ENCODE measurements at places on chromosomes 2 and 18. TPM values are rescaled to one million over a fixed set of nuclear protein-coding genes. Genes with fewer than 3 reads are reported as not detected.

GRCh38 chr2:171267855-171268629 lies 107.3 kb upstream of the TLK1 start:
- DNase-seq: no peak
- H3K27ac ChIP-seq: no peak overlapping the region
- H3K4me1 ChIP-seq: peaks cover 9% of the 10 kb centered on the region
- no peaks in the 10 kb centered on the region for H3K27me3 ChIP-seq

DNA sequence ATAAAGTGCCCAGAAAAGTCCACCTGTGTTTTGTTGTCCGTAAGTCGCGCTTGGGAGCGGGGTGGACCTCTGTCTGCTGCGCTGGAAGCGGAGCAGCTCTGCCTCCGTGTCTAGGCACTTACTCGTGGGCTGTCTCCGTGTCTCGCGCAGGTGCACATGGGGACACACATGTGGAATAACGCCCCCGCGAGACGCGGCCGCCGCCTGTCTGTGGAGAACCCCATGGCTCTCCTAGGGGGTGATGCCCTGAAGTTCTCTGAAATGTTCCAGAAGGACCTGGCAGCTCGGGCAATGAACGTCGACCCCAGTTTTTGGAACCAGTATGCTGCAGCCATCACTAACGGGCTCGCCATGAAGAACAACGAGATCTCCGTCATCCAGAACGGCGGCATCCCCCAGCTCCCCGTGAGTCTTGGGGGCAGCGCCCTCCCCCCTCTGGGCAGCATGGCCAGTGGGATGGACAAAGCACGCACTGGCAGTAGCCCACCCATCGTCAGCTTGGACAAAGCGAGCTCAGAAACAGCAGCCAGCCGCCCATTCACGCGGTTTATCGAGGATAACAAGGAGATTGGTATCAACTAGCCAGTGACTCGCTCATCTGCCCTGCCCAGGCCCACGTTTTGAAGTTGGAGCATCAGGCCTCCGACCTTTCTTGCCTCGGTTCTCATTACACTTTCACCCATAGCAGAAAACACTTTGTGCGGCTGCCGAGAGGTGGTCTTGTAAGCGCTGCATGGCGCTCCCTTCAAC lies 17.3 kb downstream of the SALL3 start:
- H3K4me3 ChIP-seq: no peak overlapping the region
- H3K36me3 ChIP-seq: no peaks in the 10 kb centered on the region
- H3K27ac ChIP-seq: no peak overlapping the region
- H3K4me1 ChIP-seq: no peaks in the 10 kb centered on the region
- peaks cover 10% of the 10 kb centered on the region for H3K27me3 ChIP-seq

DNA sequence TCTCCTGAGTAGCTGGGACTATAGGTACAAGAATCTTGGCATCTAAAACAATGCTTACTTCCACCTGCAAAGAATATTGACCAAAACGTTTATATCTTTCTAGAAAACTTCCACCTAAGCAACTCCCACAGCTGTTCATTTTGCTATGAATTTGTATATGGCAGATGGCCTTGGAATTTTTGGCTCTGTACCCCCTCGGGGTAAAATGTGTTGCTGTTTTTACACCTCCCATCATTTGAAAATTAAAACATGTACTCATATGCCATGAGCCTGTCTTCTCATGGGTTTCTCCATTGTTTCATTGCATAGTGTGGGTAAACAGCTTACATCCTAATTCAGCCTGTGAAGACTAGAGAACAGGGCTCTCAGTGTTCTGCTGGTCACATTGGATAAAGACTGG lies 853.6 kb upstream of the SOX11 start:
- no peaks in the 10 kb centered on the region for H3K36me3 ChIP-seq
- no peak for DNase-seq
- no peak overlapping the region for H3K4me3 ChIP-seq
- H3K27me3 ChIP-seq: no peaks in the 10 kb centered on the region

Gene C1QL2
- not detected for total RNA-seq

DNA sequence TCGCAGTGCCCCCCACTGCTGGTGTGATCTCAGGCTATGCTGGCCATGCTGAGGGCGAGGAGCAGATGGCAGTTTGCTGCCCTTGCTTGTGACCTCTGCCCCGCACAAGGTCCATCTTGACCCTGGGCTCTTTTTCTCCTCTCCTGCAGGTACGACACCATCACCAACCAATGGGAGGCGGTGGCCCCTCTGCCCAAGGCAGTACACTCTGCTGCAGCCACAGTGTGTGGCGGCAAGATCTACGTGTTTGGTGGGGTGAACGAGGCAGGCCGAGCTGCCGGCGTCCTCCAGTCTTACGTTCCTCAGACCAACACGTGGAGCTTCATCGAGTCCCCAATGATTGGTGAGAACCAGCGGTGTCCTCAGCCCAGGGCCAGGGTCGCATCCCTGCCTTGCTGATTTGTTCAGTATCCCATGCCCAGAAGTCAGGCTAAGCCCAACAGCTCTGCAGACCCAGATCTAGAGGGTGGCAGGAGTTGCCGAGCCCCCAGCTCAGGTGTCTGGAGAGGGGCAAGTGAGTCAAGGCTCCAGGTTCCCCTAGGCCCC lies 223.8 kb downstream of the ATAD2B start:
- H3K36me3 ChIP-seq: peaks cover 19% of the 10 kb centered on the region
- H3K4me1 ChIP-seq: no peaks in the 10 kb centered on the region
- H3K4me3 ChIP-seq: no peak overlapping the region
- no peak overlapping the region for H3K27ac ChIP-seq
- no peak for DNase-seq

GRCh38 chr2:70069049-70069448 lies 18.2 kb upstream of the PCBP1 start:
- no peak overlapping the region for H3K4me3 ChIP-seq
- DNase-seq: peak; percentile 90
- peak overlapping the region; percentile 94 for H3K27ac ChIP-seq
- no peaks in the 10 kb centered on the region for H3K27me3 ChIP-seq

GRCh38 chr2:232117413-232117812 lies 155.9 kb downstream of the DIS3L2 start:
- H3K4me1 ChIP-seq: peaks cover 19% of the 10 kb centered on the region
- H3K27me3 ChIP-seq: no peaks in the 10 kb centered on the region
- H3K4me3 ChIP-seq: no peak overlapping the region
- peaks cover 8% of the 10 kb centered on the region for H3K36me3 ChIP-seq
- no peak for DNase-seq

DNA sequence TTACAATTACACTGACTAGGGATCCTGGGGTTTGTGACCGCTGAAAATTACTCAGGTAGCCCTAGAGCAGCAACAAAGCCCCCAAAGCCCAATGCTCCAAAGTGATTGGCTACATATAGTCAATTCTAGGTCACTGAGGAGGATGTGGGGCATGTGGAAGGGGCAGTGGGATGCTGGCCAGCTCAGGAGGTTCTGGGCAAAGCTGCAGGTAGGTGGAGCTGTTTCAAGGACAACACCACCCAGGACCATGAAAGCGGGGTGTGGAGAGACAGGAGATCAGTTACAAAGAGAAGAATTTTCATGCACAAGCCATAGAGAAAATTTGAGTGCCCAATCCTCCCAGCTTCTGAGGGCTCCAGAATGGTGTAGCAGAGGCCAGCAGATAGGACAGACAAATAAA lies 75.0 kb upstream of the CCDC85A start:
- H3K4me1 ChIP-seq: no peaks in the 10 kb centered on the region
- H3K27ac ChIP-seq: no peak overlapping the region
- no peak overlapping the region for H3K4me3 ChIP-seq

DNA sequence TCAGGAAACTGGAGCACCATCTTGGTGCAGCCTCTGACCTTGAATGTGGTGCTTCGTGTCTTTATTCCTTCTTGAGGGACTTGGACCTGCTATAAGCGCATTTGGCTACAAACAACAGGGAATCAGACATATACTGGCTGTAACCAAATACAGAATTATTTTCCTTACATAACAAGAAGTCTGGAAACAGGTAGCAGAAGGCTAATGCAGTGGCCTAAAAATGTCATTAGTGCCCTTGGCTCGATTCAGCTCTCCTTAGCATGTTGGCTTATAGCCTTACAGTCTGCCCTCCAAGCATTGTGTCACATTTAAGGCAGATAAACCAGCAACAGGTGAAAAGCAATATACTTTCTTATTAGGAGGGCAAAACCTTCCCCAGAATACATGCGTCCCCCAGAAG lies 655.4 kb downstream of the XIRP2 start:
- no peaks in the 10 kb centered on the region for H3K4me1 ChIP-seq
- DNase-seq: no peak
- H3K4me3 ChIP-seq: no peak overlapping the region
- H3K27me3 ChIP-seq: no peaks in the 10 kb centered on the region

DNA sequence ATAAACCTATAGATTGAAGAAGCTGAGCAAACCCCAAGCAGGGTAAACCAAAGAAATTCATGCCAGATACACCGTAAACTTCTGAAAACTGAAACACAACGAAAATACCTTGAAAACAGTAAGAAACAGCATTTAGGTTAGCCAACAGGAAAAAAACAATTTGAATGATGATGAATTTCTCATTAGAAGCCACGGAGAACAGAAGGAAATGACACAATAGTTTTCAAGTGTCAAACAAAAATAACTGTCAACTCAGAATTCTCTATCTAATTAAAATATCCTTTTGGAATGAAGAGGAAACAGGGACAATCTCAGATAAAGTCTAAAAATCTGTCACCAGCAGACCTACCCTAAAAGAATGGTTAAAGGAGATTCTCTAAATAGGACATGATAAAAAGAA lies 37.3 kb upstream of the MALL start:
- DNase-seq: no peak
- H3K36me3 ChIP-seq: peaks cover 15% of the 10 kb centered on the region
- no peak overlapping the region for H3K27ac ChIP-seq

DNA sequence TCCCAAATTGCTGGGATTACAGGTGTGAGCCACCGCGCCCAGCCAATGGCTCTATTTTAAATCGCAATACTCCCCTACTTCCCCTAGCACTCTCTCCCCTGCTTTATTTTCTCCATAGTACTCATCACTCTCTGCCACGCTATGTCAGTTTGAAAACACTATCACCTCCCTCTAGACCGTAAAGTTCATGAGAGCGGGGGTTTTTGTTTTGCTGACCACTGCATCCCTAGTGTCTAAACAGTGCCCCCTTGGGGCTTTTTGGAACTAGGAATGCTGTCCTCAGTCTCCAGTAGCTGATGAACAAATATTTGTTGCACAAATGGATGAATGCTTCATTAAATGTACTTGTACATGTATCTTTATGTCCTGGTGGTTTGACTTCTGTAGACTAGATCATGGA lies 44.1 kb downstream of the ATOH8 start:
- no peaks in the 10 kb centered on the region for H3K4me1 ChIP-seq
- H3K4me3 ChIP-seq: no peak overlapping the region
- H3K36me3 ChIP-seq: no peaks in the 10 kb centered on the region
- DNase-seq: no peak
- H3K27ac ChIP-seq: no peak overlapping the region
